Neuronal stem cell (in vitro differentiated cells): ENCODE measurements at places on chromosomes 5 and 9.
A peak's percentile ranks its signal among the peaks of the same experiment; 100 is the strongest.

GRCh38 chr5:63127054-63127453 lies 548.4 kb downstream of the LRRC70 start:
- DNase-seq = no peak

DNA sequence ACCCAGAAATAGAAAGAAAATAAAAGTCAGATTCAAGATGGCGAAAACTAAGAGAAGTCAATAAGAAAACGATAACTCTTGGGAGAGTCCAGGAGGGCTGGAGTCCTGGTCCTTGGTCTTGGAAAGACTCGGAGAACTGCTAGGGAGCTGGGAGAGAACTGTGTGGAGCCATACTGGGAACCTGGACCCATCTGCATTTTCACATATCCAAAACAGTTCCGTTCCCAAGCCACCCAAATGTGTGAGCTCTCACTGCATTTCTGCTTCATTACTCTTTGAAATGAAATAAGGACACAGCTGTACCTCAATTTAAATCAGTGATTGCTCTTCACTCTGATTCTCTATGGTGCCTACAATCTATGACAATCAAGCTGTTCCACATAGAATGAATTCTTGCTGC lies 68.1 kb upstream of the CER1 start:
- DNase-seq = no peak

DNA sequence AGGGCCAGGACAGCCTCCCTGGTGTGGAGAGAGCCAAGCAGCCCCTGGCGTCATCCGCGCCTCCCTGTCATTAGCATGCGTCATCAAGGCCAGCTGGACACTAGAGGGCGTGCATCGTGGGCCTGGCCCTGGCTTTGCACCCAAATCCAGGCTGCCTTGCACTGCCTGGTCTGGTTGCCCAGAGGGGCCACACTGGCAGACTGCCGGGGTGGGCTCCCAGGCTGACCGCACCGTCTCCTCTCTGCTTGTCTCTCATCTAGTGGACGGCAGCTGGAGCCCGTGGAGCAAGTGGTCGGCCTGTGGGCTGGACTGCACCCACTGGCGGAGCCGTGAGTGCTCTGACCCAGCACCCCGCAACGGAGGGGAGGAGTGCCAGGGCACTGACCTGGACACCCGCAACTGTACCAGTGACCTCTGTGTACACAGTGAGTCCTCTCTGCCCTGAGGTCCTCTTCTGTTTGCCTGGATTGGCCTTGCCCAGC lies 29.0 kb downstream of the HK3 start:
- DNase-seq = peak; percentile 52

DNA sequence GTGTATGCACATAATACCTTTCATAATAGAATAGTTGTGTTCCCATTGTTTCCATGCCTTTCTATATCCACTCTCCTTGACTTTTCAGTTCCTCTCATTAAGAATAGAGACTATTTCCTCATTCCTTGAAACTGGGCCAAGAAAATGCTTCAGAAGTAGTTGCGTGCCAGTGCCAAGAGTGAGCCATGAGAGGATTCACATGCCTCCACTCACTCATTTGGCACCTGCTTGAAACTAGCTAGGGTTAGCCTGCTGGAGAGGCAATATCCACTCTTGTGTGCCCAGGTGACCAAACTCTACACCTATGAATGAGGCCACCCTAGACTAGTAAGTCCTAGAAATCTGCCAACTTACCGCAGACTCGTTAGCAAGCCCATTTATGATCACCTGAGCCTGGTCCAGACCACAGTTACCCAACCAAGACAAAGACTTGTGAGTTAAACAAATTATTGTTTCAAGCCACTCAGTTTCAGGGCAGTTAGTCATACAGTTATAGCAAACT lies 276.3 kb downstream of the EPB41L4A start:
- no peak for DNase-seq

- no peak for DNase-seq
Measured at GRCh38 chr5:134240421-134240962, 14.6 kb upstream of the PPP2CA start.

GRCh38 chr9:93080406-93080805 lies 15.6 kb upstream of the CARD19 start:
- DNase-seq = no peak

DNA sequence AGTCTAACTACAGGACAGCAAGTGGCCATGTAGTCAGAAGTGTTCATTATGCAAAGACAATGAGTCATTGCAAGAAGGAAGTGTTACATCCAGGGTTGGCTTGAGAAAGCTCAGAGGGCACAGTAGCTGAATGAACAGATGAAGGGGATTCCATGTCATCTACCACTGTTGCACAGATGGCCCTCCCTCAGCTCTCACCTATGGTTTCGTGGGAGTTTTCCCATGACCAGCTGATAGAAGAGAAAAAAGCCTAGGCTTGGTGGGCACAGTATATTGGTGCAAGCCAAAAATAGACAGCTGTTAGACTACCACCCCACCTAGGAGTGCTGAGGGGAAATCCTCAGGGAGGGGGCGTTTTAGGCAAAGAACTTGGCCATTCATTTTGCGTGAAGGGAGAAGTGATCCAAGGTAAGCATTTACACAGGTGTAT lies 217.0 kb downstream of the DMRT2 start:
- no peak for DNase-seq

DNA sequence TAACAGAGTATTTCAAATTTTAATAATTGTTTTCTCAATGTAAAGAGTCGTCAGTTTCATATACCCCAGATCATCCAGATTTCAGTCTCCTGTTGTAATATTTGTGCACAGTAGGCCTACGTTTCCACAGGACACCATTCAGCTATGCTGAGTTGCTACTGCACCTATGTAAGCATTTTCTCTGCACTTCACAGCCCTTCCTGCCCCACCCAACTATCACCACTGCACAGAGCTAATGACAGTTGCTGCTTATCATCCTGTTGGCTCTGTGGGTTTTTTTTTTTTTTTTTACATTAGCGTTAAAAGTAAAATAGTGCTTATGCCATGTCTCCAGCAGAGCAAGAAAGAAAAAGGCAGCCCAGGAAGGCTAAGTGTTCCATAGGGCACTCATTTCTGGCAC lies 5.9 kb upstream of the PRKACG start:
- DNase-seq = no peak

DNA sequence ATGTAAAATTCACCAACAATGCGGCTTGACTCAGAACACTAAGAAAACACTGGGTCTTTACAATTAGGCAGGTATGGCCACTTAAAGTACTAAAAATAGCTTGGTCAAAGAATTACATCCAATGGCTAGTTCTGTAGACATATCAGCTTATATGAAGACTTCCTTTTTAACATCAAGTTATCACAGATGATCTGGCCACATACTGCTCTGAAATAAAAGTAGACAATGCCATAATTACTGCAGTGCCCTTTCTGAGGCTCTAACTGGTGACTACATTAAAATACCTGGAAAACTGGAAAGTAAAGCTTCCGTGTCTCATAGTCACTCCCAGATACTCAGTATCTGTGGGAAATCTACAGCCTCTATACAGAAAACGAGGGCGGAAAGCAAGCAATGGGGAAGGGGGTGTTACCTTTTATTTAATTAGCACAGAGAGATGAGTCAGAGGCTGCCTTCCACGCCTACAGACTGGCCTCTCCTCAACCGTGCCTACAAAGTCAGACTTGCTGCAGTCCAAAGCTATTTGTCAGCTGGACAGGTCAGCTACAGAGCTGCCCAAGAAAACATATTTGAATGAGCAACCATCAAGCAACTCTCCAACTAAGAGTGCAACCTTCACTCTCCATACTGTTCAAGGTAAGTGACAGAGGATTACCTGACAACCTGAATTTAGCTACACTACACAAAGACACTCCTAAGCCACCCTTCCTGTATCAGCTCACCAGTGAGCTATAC lies 8.7 kb downstream of the SERINC5 start:
- peak; percentile 65 for DNase-seq

DNA sequence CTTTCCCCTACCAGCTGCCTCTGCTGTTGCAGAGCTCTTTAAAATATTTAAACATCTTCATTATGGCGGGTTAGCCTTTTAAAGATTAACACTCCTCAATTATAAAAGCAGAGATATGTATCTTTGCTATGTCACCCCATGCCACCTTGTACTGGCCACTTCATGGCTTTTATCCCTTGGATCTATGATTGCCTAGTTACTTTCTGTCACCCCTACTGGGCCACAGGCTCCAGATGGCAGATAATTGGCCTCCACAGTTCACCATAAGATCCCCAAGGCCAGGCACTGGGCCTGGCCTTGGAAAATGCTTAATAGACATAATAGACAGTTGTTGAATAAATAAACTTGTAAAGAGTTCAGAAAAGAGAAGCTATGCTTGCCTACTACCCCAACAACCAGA lies 142.0 kb upstream of the SHB start:
- no peak for DNase-seq

- peak; percentile 17 for DNase-seq
Measured at GRCh38 chr9:130041648-130042405, 1.2 kb downstream of the FNBP1 start.

DNA sequence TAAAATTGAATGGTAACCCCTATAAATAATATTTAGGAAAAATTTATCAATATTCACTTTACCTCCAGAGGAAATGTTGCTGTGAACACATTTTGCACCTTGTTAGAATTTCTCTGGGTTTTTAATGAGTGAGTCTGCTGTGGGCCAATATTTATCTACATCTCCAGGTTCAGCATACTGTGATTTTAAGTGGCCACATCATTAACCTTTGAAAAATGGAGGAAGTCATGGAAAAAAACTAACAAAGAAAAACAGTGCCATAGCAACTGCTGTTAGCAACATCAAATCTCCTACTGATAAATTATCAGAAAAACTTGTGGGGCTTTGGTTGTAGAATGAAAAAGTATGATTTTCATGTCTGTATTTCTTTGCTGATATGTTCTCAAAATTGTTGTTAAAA lies 55.0 kb downstream of the CD180 start:
- no peak for DNase-seq

DNA sequence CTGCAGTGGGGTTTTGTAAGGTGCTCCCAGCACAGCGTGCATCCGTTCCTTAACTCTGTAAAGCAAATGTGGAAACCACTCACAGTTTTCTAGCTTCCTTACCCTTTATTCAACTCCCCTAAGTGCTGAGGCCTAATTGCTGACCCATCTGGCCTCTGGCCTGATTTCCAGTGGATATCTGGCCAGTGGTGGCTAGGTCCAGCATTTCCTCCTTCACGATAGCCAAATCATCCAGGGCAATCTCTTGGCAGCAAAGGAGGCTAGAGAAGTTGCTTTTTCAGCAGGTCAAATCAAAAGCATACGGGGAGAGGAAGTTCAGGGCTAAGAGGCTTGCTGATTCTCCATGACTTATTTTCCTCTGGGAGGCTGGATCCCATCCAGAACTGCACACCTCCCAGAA lies 286.3 kb upstream of the VLDLR start:
- DNase-seq = no peak

GRCh38 chr5:111628901-111629300 lies 116.6 kb upstream of the STARD4 start:
- no peak for DNase-seq

GRCh38 chr5:175520873-175521272 lies 42.5 kb downstream of the SFXN1 start:
- DNase-seq = no peak

DNA sequence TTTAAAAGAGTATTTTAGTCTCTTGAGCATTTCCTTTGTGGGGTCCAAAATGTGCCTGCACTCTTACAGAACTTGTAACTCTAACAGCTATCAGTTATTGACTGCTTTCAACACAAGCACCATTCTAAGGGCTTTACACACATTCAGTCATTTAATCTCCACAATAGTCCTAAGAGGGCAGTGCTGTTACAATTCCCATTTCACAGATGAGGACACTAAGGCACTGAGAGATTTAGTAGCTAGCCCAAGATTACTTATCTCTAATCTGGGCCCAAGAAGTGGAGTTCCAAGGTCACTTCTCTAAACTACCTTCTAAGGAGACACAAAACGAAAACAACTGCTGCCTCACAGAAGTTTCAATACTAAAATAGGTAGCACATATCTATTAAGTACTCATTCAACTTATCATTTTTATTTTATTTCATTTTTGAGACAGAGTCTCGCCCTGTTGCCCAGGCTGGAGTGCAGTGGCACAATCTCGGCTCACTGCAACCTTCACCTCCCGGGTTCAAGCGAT lies 275.2 kb downstream of the CWC27 start:
- no peak for DNase-seq

DNA sequence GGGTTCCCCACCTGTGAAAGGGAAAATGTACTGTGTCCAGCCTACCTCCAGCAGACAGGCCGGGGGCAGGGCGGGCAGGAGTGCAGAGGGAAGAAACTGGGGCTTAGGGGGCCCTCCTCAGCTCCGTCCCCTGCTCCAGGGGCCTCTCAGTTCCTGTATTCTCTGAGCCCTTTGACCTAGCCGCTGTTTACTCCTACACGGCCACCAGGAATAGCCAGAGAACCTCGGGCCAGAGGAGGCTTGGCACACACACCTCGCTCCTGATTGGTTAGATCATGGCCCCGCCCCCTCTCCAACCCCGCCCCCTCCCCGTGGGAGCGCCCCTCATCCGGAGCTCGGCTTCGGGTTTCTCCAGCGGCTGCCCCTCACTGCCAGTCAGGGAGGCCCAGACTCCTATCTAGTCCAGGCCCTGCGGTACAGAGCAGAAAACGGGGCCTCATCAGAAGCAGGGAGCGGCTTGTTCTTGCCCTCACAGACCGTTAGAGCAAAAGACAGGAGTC lies 2.2 kb downstream of the ST6GALNAC6 start:
- DNase-seq = peak; percentile 82

- peak; percentile 79 for DNase-seq
Measured at GRCh38 chr9:74496819-74497747, at the start of gene RORB. Gene RORB, plus strand, starts transcription at chr9:74497335. Its CDS starts 642 bp downstream, at chr9:74497977.

DNA sequence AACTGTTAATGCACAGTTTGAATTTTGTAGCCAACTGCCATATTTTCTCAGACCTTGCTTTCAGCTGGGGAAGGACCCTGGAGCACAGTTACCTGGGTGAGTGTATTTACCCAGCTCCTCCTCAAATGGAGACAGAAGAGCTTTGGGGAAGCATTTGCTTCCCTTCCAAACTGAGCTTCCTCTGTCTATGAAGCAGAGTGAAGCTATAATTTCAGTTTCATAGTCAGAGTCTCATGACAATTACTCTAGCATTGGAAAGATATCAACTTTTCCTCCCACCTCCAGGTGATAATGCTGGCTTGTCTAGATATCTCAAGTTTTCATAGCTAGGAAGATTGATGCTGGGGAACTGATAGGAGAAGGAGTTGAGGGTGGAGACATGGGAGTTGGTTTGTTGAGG lies 406.4 kb upstream of the CLINT1 start:
- DNase-seq = no peak

- DNase-seq = no peak
Measured at GRCh38 chr5:14516901-14517300, 64.7 kb upstream of the OTULINL start.

DNA sequence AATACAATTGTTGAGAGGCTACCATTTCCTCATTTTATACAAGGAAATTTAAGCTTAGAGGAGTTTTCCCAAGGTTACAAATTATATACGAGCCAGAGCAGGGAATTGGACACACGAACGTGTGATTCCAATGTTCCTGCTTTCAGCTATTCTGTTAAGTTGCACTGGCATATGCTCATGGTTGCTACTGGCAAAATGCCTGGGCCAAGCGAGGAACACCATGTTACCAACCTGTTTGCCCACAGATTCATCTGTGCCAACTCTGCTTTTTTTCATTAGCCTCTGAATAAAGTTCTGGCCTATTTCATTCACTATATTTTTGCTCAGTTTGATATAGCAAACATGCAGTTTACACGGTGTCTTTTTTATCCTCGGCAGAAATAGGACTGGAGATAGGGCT lies 5.1 kb upstream of the C5orf46 start:
- no peak for DNase-seq

GRCh38 chr9:87722393-87723088 lies 3.4 kb upstream of the CTSL start:
- no peak for DNase-seq
